IPS-NIHi11 (cell line): ENCODE measurements at places on chromosomes 13 and 19.

DNA sequence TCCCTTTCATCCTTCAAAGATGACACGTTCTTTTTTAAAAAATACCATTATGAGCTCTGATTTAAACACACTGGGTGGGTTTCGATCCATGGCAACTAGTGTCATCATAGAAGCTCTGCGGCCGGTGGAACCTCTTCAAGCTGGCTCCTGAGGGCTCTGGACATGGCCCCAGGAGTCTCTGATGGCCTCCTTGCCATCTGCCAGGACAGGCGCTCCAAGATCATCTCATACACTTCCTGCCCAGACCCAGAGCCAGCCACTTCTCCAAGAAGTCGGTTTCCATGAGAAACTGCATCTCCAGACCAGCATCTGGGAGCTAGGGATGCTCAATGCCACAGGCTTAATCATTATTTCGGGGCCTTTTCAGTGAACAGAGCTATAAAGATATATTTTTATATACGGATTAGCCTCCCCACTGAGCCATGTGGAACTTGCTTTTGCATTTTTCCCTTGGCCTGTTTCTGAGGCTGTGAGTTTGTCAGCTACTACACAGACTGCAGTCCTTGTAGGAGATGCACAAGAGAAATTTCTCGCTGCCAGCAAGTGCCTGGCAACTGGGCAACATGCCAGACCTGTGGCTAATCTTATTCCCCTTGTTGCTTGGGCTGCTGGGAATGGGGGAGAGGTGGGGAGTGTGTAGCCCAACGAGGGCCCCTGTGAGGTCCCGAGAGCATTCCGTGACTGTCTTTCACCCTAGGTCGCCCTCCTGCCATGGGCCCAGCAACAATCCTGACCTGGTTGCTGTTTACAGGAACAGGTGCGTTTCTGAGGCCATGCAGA is 15.9 kb downstream of the SUGP1 start:
- no peak for DNase-seq

- no peak for DNase-seq
Measured at GRCh38 chr13:33683376-33683775, 134.6 kb upstream of the RFC3 start.

DNA sequence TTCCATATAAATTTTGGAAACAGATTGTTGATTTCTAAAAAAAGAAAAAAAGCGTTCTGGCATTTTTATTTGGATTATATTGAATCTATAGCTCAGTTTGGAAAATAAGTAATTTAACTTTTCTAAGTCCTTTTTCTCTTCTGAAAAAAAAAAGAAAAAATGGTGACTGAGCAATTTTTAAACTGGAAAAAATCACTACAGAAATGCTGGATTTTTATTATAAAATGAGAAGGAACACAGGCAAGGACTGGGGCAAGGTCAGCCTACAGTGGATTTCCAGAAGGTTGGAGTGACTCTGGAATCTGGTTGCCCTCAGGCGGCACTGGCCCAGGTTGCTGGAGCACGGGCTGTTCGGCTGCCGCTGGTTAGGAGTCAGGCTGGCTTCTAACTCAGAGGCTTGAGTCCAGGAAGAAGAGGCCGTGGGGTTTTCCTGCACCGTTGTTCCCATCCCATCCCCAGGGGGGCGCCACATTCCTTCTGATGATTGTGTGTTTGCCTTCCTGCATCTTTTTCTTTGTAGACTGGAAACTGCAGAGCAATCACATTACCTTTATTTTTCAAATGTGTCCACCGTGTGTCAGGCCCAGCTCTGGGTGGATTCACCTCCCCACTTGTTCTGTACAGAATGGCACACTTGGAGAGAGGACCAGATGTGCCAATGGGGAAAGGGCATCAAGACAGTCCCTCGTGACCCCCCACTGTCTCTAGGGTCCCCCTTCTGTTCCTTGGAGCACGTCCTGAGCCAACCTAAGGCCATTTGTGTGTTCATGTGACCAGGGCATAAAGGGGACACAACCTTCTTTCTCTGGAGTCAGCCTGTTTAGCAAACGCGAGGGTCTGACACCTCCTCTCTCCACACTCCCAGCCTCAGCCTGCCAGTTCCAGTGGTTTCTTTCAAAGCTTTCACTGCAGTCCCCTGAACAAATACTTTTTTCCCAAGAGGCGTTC is 44.5 kb upstream of the GTF3A start:
- peak; percentile 74 for DNase-seq

DNA sequence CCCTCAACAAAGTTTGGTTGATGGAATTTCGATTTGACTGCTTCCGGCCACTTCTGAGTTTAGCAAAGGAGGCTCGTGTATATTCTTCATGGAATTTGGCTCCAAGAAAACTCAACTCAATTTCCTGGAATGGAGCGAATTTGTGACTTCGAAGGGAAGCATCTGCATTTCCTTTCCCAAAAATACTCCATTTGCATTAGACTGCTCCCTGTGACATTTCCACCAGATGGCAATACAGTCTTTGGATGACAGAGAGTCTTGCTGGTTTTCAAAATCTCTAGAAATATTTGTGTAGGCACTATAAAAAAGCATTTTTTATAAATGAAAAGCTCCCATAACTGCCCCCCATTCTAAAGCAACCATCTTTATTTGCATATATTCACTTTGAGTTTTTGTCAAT is 4.1 kb downstream of the C1QTNF9 start:
- DNase-seq, result no peak

DNA sequence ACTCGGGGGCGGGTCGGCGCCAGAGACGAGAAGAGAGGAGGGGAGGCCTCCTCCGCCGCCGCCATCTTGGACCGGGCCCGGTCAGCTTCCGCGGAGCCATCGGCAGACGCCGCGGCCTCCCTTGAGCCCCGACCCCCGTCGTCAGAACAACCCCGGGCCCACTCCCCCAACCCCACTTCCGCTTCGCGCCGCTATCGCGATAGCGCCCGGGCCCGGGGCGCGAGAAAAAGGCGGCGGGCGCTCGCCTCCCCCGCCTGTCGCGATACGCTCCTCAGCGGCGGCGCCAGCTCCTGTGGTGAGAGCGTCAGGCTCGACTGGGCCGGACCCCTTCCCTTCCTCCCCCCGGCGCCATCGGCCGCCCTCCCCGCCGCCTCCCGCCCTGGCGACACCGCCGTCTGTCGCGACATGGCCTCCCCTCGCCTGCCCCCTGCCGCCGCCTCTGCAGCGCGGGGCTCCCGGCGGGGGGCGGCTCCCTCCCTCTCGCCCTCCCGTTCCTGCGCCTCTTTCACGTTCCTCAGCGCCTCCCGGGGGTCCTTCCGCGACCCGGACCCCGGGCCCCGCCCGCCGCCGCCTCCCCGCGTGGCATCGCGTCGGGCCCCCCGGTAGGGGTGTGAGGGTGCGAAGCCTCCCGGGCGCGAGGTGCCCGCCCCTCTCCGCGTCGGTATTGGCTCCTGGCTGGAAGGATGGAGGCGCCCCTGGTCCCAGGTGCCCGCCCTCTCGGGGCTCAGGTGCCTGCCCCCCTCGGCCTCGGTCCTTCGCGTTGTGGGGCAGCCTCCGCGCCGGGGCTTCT is at the start of gene CNOT3:
Gene CNOT3 (plus strand): TSS at position 64 of the 790 bp plus-strand sequence. CDS start 5,217 bp downstream, outside the sequence.
- DNase-seq, result peak; percentile 78

DNA sequence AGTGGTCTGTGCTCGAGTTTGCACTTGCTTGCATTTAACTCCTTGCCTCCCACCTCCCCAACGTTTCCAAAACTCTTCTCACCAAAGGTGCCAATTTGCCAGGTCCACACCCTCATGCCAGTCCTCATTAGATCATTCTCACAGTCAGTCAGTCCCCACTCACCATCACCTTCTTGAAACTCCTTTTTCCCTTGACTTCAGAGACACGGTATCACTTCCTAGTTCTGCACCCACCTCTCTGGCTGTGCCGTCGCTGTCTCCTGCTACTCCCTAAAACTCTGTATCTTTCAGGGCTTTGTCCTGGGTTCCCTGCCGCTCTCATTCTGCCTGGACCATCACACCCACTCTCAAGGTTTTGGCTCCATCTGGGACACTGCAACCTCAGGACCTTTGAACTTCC is 19.6 kb downstream of the OLFM2 start:
- DNase-seq, result no peak

- no peak for DNase-seq
Measured at GRCh38 chr19:11201791-11202190, 4.4 kb upstream of the KANK2 start.

GRCh38 chr13:25018729-25019115 is 77.2 kb upstream of the PABPC3 start:
- DNase-seq, result peak; percentile 17

DNA sequence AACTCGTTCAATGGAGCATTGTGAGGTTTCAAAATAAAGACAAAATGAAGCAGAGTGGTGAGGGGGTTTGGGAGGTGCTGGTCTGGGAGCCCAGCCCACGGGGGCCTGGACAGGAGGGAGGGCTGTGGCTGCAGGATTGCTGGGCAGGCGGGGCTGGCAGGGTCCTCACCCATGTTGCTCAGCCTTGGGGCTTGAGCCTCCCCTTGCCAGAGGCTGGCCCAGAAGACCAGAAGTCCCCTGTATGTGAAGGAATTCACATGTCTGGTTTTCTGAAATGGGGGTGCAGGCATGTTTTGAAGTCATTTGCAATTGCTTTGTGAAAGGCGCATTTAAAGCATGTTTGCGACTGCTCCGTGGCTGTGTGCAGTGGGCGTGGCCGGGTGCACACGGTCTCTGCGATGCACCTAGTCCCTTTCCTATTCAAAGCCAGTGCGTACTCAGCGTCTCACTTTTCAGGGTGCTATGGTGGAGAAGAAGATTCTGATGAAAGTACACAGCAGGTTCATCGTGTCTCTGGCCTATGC is 2.3 kb downstream of the GRK1 start:
- no peak for DNase-seq

DNA sequence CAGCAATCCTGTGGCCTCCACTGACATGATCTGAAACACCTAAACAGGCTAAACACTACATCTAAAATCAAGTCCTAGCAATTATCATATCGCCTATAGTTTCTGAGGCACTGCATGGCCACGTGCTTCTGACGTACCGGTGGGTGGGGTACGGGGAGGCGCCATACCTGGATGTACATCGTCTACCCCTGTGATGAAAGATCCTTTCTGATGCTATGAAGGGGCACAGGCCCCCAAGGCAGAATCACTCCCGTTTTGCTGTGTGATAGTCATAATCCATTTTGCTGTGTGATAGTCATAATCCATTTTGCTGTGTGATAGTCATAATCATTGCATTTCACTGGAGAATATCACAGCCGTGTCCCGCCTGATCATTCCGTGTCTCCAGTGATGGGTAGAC is 118.7 kb upstream of the SOX1 start:
- DNase-seq, result no peak

DNA sequence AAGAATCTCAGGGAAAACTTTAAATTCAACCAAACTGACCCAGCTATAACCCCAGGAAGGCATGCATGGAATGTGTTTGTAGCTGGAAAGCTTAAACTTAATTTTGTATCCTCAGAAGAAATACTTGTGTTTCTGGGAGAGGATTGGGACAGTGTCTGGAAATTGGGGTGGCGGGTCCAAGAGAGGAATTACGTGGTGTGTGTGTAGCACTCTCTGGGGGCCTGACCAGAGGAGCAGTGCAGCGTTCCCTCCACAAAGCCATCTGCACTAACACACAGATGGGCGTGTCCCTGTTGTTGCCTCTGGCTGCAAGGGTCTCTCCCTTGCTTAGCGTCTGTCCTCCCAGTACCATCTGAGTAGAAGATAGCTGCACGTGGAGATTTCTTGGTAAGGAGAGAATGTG is 6.4 kb downstream of the GARRE1 start:
- no peak for DNase-seq

DNA sequence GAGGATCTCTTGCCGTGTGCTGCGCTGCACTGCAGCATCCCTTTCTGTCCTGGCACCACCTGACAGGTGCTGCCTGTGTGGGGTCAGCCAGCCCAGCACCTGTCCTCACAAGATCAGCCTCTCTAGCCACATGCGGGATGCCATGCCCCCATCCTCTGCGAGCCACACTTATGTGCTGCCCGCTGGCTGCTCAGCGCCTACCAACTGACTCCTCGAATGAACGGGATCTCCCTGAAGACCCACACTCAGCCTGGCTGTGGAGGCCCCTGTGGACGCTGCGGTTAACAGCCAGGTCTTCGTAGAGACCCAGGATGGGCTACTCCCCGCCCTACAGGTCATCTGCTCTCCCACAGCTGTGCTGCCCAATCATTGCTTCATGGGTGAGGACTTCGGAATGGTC is 106.1 kb downstream of the DOCK9 start:
- DNase-seq, result no peak

- no peak for DNase-seq
Measured at GRCh38 chr19:1884291-1884718, 991 bp downstream of the ABHD17A start.

DNA sequence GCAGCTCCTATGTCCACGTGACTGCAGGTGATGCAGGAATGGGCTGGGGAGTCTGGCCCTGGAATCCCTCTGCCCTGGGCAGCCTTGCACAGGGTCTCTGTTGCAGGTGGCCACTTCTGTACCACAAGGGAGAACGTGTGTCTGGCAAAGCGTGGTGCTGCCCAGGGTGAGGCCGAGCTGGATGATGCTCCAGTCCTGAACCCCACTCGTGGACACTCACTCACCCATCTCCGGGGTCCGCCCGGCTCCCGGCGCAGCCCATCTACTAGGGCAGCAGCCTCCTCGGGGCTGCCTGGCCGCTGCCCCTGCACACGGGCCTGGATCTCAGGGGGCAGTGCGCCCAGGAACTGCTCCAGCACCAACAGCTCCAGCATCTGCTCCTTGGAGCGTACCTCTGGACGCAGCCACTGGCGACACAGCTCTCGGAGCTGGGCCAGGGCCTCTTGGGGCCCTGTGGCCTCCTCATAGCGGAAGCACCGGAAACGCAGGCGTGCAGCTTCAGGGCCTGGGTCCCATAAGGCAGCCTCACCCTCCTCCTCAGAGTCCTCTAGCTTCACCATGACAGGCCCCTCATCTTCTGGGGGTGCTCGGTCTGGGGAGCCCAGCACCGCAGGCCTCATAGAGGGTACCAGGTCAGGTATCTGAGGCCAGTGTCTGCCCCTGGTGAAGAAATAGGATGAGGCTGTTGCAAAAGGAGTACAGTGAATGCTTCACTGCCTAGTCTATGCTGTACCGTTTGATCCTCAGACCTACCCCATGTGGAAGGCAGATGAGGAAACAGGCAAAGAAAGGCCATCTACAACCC is 2.2 kb downstream of the MZF1 start:
- no peak for DNase-seq

- no peak for DNase-seq
Measured at GRCh38 chr13:28097503-28097902, 2.9 kb downstream of the FLT3 start.

DNA sequence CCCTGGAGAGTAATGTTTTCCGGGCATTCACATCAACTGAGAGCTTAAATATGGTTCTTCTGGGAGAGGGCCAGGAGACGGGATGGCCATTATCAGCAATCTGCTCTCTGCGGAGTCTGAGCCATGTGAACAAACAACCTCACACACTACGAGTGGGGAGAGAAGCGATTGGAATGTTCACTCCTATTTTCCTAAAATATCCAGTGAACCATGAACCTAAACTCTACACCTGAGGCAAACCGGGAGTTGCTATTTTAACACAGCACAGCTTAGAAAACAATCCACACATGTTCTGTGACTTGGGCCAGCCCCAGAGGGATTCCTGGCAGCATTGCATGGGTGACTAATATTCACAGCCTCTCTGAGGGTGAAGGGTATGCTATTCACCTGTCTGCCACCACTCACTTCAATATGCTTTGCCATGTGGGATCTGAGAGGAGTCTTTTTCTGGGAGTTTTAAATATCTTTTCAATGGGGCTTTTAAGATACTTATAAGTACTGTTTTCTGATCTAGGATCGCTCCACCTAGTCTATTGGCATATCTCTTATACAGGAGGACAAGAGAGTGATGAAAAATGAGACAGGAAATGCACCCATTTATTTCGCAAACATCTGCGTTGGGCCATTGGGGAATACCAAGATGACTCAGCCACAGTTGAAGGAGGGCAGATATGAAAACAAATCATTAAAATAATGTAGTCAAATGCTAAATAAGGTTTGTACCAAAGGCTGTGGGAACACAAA is 72.6 kb upstream of the SERP2 start:
- DNase-seq, result no peak
